ENCODE measurements at places on chromosomes 5 and 9.
A peak's percentile ranks its signal among the peaks of the same experiment; 100 is the strongest.

- ATAC-seq, result no peak
Observed at GRCh38 chr5:28328681-28329080, 1290.3 kb upstream of the CDH9 start.

DNA sequence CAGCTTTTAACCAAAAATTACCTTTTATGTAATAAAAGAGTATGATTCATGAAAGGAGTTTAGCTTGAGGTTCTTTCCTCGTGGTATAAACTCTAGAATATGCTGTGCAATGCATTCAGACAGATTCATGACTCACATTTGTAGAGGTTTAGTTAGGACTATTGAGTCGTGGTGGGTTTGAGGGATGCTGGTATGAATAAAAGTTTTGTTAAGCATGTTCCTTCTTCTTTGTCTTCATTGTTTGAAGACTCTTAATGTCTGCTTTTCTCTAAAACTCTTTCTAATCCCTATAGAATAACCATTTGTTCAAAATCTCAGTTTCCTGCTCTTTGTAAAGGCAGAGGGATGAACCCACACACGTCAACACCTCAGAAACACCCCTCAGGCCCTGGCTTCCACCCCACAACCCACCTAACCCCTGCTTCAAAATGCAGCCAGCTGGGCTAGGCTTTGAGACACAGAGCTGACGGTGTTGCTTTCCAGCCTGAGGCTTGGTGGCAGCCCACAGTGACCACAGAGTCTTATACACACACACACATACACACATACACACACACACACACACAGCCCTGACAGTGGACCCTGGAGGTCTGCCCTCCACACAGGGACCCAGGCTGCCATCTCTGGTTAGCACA, 69.0 kb upstream of the IRX1 start:
- ATAC-seq, result no peak

- ATAC-seq, result peak; percentile 15
Observed at GRCh38 chr9:137423514-137424291, 510 bp downstream of the NOXA1 start.

- peak; percentile 65 for ATAC-seq
Observed at GRCh38 chr5:29697785-29698414, 1495.6 kb upstream of the CDH6 start.

- ATAC-seq, result peak; percentile 49
Observed at GRCh38 chr5:102815540-102816332, 60.6 kb downstream of the PAM start.

Data from SK-N-SH treated with all-trans-retinoic acid at 6 μM for 48 hours (cell line).